Effector CD4-positive, alpha-beta T cell (primary cell): ENCODE measurements at places on chromosomes 4 and X.
A peak's percentile ranks its signal among the peaks of the same experiment; 100 is the strongest.

GRCh38 chr4:8437281-8437680 is 3.2 kb downstream of the ACOX3 start:
- DNase-seq, result no peak

- peak; percentile 41 for DNase-seq
Measured at GRCh38 chr4:177250056-177250696, 59.5 kb upstream of the NEIL3 start.

GRCh38 chr4:28062562-28062961 is 1201.9 kb downstream of the STIM2 start:
- DNase-seq, result no peak

DNA sequence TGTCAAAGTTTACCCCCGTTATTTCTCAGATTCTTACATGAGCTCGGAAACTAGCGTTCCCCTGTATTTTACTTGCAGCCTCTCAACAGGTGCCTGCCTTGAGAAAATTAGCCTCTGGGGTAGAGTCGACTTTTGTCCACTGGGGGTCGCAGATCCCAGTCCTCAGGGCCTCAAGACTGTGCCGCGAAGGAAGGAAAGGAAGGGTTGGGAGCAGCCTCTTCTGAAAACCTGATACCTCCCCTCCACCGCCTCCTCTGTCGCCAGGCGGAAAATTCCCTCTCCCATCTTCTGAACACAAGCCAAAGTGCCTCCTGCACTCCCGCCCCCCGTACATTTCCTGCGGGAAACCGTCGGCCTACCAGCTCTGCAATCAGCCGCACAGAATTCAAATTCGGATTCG is 44.4 kb upstream of the TMSB15B start:
- DNase-seq, result no peak

- no peak for DNase-seq
Measured at GRCh38 chr4:139562067-139562684, 6.2 kb upstream of the SETD7 start.
